ENCODE measurements at places on chromosomes 5 and 9.

- DNase-seq: no peak
Observed at GRCh38 chr9:84845956-84846900, 176.7 kb downstream of the NTRK2 start.

- no peak for DNase-seq
Observed at GRCh38 chr5:147065071-147065470, 169.8 kb upstream of the STK32A start.

- DNase-seq: no peak
Observed at GRCh38 chr9:132032238-132032950, 47.3 kb downstream of the MED27 start.

DNA sequence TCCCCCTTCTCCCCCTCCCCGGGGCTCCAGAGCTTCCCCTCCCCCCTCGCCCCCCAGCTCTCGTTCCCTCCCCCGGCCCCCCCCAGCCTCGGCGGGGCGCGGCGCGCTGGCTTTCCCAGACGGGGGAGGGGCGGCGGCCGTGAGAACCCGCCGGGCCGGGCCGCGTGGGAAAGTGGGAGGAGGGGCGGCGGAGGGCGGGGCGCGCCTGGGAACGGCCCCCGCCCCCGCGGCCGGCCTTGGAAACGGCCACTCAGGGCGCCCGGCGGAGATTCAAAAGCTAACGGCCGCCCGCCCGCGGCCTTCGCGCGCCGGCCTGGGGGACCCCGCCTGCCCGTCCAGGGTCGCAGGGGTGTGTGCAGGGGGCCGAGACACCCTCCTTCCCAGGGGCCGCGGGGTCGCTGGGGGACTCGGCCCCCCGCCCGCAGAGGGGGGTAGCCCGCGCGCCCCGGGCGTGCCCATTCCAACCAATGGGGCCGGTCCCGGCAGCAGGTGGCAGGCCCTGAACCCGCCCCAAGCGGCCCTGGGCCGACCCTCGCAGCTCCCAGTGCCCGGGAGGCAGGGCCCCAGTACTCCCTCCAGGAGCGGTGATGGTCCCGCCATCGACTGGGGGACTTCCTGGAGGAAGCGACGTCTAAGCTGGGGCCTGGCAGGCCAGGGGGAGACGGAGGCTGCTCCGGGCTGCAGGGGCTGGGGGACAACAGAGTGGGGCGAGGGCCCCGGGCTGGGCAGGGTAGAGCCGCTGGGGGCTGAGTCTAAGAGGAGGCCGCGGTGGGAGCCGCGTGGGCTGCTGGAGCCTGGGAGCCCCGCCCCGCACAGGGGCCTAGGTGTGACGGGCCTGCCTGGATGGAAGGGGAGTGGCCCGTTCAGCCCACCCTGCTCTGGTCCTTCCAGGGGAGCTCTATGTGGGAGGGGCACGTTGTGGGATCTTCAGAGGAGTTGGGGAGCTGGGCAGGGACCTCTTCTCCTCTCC, 14.2 kb upstream of the NRARP start:
- no peak for DNase-seq

DNA sequence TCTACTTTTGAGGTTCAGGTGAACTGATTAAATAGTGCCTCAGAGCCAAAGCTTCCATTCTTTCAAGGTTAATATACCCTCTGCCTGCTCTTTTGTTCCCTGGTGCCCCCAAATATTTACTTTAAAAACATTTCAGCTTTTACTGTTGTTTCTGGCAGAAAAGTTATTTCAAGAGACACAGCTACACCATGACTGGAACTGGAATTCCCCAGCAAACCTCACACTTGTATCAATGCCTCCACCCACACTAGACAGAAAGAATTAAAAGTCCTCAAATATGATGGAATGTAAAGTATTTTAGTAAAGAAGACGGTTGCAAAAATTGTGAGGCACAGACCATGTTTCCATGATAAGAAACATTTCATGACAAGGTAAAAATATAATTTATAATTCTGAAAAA, 720.2 kb upstream of the TYRP1 start:
- DNase-seq: no peak

DNA sequence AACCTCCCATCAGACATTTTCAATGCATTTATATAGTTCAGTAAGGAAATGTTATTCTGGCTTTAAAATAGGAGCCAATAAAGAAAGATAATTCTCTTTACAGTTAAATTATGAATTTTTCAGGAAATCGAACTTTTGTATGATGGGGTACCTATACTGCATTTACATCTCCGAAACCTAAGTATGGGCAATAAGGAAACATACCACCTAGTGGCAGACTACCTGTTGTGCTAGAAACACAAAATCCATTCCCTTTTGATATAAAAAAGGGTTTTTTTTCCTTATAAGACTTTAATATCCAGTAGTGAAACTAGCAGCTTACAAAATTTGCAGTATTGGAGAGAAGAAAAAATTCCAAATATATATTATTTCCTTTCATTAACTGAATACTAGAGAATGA, 21.3 kb upstream of the VLDLR start:
- DNase-seq: no peak

DNA sequence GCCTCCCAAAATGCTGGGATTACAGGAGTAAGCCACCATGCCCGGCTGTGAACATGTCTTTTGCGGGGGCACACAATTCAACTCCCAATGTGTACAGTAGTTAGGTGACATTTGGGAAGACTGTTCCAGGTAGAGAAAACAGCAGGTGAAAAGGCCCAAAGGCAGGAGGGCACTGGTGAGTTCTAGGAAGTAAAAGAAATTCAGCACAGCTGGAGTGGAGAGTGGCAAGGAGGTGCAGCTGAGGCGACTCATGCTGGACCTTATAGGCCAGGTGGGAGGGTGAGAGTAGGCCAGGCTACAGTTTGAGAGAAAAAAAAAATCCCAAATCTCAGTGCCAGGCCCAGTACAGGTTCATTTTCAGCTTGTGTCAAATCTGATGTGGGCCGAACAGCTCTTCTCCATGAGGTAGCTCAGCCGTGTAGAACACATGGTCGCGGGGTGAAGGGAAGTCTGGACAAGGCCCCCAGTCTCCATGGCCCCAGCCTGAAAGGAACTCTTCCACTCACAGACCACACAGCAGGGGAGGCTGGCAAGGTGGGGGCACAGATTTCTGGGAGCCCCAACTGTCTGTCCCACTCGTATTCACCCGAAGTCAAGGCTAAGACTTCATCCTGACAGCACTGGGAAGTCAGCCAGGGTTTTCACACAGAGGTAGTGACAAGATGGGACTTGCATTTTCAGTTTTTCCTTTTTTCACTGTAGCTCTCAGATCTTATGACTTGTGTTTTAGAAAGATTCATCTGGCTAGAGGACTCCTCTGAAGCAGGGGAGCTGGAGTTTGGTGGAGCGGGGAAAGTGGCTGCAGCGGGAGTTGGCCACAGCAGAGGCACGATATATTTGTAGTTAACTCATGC, 4.5 kb upstream of the HNRNPAB start:
- DNase-seq: no peak

DNA sequence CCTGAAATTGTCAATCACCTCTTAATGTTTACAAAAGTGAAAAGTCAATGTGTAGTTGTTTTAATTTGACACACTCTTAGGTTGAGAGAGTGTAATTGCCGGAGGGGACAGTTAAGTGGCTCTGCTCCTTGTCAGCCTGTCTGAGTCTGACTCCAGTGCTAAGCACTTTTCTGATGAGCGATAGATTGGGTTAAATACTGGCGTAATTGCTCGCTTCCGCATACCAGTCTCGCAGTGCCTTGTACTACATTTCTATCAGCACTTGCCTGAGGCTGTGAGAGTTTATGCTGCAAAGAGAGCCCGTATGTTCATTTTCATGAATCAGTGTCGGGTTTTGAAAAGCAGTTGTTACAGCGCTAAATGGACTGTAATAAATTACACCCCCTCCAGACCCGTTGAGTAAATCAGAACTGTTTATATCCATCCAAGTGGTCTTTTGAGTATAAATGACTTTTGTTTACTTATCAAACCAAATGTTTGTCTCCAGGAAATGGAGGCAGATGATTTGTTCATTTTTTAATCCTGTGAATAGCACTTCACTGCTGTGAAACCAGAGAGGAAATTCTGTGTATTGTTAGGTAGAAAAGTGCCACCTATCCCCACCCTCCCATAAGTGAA, 41.0 kb upstream of the DMRT3 start:
- DNase-seq: no peak

- no peak for DNase-seq
Observed at GRCh38 chr9:69527454-69527853, 144.7 kb downstream of the APBA1 start.

DNA sequence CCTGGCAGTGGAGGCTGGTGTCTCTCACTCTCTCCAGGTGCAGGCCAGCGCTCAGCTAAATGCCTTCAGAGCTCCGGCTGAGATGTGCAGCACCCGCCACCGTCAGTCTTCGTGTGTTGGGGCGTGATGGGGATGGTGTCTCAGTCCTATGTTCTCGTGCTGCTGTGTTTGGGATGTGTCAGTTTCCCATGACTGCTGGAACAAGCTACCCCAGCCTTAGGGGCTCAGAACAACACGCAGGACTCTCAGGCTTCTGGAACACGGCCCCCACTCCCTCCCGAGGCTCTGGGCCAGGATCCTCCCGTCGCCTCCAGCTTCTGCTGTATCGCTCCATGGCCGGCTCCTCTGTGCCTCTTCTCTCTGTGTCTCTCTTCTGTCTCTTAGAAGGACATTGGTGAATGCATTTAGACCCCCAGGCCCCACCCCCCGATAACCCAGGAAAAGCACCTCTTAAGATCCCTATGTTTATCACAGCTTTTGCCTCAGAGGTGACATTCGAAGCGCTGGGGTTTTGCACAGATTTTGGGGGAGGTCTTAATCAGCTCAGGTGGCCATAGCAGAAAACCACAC, 9.6 kb upstream of the CEP72 start:
- DNase-seq: no peak

DNA sequence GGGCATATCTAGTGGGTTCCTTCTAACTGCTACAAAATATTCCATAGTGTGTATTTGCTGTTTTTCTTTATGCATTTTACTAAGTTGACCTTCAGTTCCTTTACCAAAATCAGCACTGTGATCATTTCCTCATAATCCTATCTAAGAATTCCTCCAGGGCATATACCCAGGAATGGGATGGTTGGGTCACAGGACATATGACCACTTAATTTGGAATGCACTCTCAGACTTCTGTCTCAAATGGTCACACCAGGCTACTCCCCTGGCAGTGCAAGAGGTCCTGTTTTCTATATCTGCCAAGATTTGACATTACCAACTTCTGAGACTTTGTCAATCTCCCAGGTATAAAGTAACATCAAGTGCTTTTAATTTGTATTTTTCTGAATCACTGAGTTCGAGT, 63.9 kb downstream of the ADAMTS12 start:
- no peak for DNase-seq

- no peak for DNase-seq
Observed at GRCh38 chr9:116059466-116059865, 94.1 kb upstream of the PAPPA start.

- DNase-seq: no peak
Observed at GRCh38 chr5:71652803-71653543, 65.8 kb downstream of the MCCC2 start.

DNA sequence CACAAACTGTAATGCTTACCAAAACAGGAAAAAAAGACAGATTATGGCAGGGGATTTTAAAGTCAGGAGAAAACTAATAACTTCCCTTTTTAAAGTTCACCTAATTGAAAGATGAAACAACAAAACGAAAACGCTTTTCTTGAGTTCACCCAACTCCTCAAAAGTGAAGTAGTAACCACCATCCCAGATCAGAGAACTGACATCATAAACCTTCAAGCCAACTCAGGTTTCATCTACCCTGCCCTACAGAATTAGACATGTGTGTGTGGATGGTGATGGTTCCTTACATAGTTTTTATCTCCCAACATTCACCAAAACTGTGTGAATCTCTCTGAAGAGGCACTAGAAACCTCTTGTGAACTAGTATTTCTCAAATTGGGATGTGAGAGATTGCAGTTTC, 195.2 kb upstream of the PTGER4 start:
- DNase-seq: no peak

- DNase-seq: no peak
Observed at GRCh38 chr9:96192710-96193109, 109.3 kb downstream of the HSD17B3 start.

DNA sequence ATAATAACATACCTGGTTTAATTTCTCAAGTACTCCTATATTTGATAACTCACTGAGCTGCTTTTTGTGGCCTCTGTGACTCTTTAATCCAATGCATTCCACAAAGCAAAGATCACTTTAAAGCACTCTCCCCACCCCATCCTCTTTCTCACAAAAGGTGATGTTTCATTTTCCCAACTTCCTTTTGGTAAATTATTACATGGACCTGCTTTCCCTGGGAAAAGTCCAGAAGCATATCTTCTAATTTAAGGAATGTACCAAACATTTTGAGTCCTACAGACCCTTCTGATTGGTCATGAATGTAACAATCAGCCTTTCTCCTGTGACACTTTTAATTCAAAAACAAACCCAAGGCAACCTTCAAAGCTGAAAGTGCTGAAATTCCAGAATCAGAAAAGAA, 71.1 kb downstream of the MLLT3 start:
- DNase-seq: no peak

All from CD4-positive, alpha-beta T cell treated with Interleukin-10 for 1 hour (primary cell).